ENCODE measurements at places on chromosomes 16 and 17.

- no peak for DNase-seq
Measured at GRCh38 chr17:68006797-68007196, 10.5 kb upstream of the C17orf58 start.

DNA sequence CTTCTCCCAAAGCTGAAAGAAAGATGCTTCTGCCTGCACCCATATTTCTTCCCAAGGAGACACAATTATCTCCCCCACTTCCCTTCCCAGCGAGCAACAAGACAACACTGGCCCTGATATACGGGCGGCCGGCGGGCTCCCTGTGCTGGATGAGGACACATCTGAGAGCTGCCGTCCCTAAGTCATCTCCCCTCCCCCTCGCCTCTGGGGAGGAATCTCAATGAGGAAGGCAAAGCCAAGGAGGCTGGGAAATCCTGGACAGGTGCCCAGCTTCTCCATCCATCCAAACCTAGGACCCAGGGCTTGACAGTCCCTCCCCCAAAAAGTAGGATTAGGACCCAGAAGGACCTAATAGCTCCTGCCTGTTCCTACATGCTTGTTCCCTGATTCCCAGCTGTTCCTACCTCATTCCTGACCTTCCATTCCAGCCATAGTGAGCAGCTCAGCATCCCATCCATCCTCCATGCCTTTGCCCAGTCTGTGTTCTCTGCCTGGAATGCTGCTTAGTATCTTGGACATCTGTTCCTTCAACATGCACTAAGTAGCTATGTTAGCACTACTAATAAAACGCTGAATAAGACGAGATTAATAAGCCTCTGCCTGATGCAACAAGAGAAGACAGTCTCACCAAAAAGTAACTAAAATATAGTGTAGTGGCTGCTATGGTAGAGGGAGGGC, 167.9 kb downstream of the CCT6B start:
- no peak for DNase-seq

- no peak for DNase-seq
Measured at GRCh38 chr16:80996688-80997138, 10.0 kb downstream of the CMC2 start.

DNA sequence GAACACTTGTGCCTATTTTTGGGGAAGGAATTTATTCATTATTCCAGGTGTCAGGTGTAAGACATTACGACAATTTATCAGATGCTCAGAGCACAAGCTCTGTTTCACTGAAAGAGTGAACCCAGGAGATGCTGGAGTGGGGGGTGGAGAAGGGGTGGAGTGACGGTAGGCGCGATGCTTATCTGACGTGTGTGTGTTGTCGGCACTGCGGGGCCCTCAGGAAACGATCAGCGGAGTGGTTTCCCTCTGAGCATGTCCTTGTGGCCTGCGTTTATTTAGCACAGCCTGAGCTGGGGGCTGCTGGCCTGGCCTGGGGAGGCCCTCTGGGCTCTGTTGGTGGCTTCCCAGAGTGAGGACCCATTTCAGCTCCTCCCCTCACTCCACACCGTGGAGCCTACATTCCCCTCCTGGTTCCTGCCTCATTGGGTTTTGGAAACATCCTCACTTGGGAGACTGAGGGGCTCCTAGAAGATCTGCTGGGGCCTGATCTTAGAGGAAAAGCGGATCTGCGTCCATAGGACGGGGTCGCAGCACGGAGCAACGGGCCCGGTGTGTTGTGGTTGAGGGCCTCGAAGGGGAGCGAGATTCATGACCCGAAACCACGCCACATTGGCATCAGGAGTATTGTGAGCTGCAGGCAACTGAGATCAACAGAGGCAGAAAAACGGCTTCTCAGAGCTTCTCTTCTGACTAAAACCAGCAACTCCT, 19.0 kb upstream of the GNG13 start:
- peak; percentile 46 for DNase-seq
